ENCODE measurements at places on chromosomes 1 and 21.

- DNase-seq, result no peak
These were observed 311.9 kb downstream of the PCP4 start for GRCh38 chr21:40179166-40179565.

DNA sequence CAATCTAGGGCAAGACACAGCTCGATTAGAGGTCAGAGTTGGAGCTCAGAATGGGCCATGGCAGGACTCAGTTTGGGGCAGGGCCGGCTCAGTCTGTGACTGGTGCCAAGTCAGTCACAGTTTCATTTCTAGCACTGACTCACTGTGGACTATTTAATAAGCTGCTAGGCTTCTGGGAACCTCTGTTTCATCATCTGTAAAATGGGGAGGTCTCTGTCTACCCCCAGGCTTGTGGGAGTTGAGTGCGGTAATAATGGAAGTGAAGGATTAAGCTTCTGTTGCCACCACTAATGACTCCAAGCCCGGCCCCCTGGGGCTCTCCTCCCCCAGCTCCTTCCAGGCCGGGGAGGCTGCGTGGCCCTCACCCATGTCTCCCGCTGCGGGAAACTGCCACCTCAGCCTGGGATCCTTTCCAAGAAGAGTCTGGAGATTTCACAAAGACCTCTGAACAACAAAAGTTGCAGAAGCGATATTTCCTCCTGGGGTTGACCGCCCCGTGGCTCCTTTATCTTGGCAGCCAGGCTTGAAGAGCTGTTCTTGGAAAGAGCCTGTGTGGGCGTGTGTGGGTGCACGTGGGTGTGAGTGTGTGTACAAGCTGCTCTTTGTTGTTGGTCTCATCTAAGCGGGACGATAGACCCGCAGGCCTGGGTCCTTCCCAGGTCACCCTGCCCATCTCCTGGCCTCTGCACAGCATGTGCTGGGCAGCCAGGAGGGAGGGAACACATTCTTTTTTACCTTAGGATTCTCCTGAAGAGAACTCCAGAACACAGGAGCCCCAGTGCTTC, 29.1 kb downstream of the KNCN start:
- DNase-seq, result no peak

GRCh38 chr1:101769520-101769919, 227.2 kb downstream of the OLFM3 start:
- no peak for DNase-seq

- DNase-seq, result no peak
These were observed 220.9 kb downstream of the ATG4C start for GRCh38 chr1:63004868-63005267.

- no peak for DNase-seq
These were observed 20.8 kb upstream of the LEFTY2 start for GRCh38 chr1:225961659-225962439.

GRCh38 chr1:5921671-5922070, 70.6 kb downstream of the NPHP4 start:
- no peak for DNase-seq

DNA sequence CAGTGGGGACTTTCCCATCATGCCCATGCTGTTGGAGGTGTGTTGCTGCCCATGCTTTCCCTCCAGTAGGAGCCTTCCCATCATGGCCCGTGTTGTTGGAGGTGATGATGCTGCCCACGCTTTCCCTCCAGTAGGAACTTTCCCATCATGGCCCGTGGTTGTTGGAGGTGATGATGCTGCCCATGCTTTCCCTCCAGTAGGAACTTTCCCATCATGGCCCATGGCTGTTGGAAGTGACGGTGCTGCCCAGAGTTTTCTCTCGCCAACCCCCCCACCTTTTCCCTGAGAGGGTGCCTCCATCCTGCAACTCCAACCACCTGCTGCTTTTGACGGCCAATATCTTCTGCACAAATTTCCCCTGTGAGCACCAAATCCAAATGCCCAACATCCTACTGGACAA, 205.7 kb downstream of the TOMM20 start:
- DNase-seq, result no peak

DNA sequence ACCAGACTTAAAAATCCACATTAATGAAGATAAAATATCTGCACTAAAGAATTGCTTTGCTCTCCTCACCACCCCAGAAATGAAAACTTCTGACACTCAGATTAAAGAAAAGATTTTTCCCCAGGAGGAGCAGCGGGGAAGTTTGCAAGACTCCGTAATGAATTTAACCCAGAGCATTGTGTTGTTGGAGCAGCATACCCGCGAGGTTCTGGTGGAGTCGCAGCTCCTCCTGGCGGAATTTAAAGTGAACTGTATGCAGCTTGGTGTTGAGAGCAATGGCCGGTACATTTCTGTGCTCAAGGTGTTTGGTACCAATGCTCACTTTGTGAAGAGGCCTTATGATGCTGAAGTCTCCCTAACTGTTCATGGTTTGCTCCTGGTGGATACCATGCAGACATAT, 46.4 kb downstream of the VPS13D start:
- no peak for DNase-seq

DNA sequence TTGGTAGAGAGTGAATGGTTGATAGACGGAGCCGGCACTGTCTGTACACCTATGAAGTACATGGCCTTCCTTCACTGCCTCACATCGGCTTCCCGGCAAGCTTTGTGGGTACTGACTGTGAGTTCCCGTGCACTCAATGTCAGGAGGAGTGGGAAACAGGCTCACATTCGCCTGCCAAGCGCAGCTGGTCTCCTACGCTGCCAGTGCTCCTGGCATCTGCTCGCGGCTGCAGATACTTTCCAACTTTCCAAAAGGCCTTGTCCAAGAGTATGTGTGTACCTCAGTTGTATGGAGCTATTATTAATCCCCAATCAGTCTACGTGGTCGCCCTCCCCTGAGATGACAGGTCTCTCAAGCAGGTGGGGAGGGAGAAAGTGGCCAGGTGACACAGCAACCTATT, 180.8 kb downstream of the ZSCAN20 start:
- DNase-seq, result no peak

DNA sequence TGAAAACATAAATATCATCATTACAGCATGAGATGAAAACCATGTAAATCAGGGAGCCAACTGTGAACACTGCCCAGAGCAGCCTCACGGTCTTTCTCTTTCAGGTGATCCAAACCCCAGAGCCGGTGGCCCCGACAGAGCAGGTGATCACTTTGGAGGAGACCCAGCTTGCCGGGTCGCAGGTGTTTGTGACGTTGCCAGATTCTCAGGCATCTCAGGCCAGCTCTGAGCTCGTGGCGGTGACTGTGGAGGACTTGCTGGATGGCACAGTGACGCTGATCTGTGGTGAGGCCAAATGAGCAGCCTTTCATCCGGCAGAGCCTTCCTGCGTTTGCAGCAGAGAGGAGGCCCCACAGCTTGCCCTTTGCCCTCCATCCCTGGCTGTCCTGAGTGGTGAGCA, 37.2 kb upstream of the EPHA8 start:
- DNase-seq, result no peak

DNA sequence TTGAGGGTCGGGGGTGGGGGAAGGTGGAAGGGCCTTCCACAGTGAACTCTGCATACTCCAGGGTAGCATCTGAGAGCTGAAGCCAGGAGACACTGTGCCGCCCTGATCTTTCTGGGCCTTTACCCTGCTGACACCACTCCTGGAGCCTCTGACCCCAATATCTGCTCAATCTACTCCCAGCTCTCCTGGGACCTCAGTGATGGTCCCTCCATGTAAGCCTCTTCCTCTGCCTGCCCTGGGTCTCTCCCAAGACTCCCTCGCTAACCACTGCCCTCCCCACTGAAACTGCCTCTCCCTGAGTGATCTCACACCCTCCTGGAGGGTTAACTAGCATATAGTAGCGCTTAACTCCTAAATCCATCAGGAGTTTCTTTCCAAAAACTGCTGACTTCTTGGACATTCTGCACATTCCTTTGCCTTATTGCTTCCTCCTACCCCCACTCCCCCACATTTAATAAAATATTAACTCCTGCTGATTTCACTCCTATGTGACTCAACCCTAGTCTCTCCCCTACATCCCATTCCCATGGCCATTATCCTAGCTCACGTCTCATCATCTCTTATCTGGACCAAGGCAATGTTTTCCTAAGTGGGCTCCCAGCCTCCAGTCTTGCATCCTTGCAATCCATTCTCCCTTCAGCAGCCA, 145.6 kb downstream of the HMGB4 start:
- no peak for DNase-seq

DNA sequence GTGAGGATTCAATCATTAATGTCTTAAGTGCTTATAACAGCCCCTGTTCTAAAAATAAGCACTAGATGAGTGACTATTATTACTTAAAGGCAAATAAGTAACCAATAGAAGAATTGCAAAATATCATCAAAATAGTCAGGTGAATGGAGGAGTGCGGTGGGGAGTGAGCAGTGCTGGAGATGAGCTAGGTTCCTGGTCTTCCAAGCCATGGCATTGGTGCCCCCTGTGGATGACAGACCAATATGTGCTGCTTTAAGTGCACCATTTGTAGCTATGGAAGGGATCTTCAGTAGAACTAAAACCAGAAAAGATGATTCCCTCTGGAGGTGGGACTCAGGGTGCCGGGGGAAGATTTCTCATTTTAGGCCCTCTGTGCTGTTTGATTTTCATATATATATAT, 46.1 kb upstream of the SLC30A1 start:
- no peak for DNase-seq

- DNase-seq, result no peak
These were observed 9.7 kb upstream of the DHX9 start for GRCh38 chr1:182829285-182829932.

- no peak for DNase-seq
These were observed 11.5 kb downstream of the ATP1A4 start for GRCh38 chr1:160162931-160163330.

DNA sequence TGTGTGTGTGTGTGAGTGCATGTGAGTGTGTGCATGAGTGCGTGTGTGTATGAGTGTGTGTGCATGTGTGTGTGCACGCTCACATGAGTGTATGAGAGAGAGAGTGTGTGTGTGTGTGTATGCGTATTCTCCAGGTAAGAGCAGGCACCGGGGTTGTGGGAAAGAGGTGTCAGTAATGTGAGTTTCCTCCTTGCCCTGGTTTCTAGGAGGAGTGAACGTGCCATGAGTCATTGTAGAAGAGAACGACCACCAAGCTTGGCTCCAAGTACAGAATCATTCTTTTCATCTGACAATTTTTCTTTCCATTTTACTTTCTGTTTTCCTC, 79.1 kb downstream of the POFUT2 start:
- DNase-seq, result no peak

DNA sequence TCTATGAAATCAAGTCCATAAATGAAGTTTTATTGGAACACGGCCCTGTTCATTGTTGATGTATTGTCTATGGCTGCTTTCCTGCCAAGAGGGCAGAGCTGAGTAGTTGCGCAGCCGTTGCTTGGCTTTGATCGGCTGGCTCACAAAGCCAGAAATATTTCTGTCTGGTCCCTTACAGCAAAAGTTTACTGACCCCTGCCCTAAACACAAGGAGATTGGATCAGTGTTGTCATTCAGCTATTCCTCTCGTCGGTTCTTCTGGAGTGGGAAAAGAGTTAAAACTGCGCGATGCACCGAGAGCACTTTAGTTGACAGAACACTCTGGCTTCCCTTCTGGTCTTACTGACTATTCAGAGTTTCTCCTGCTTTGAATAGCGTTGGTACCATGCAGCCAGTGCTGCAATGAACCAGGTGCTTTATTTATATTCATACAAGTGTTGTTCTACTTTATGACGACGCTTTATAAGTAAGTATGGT, 868 bp downstream of the ZBTB40 start:
- DNase-seq, result no peak

- DNase-seq, result no peak
These were observed 131.4 kb upstream of the COL6A1 start for GRCh38 chr21:45850181-45850580.

DNA sequence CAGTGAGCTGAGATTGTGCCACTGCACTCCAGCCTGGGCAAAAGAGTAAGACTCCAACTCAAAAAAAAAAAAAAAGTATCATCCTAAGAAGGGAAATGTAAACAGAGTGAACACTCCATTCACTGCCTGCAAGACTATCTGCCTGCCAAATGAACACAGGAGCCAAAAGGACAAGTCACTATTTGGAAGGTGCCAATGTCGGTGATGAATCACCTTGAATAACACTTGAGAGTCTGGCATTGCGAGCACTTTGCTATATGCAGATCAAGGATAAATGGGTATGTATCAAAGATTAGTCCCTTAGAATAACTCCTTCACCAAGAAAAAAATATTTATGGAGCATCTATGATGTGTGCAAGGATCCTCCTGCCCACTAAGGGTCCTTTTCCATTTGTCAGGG, 6.6 kb downstream of the UBR4 start:
- no peak for DNase-seq

DNA sequence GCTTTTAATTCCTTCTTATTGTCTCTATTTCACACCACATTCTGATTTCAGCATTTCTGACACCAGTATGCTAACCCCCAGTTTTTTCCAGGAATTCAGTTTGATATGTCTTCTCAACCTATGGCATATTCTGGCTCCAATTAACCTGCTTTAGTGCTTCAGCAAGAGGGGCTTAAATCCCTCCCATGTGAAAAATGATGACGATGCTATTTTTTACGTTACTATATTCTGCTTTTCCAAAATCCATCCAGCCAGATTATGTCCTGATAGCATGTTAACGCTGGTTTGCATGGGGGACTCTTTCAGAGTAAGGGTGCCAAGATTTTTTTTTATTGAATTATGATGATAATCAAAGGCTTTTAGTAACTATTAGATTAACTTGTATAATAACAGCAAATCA, 163.3 kb upstream of the ADAMTS5 start:
- no peak for DNase-seq

DNA sequence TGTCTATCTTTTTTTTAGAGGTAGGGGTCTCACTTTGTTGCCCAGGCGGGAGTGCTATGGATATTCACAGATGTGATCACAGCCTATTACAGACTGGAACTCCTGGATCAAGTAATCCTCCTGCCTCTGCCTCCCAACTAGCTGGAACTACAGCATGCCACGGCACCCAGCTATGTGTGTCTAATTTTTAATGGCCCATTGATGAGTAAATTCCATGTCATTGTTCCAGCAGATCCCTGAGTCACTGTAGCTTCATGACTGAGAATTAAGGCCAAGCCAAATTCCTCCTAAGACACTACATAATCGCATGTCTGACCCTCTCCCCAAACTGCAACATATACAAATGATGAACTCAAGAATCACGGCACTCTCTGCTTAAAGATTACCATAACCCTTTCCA, 84.2 kb upstream of the RGS2 start:
- DNase-seq, result no peak

DNA sequence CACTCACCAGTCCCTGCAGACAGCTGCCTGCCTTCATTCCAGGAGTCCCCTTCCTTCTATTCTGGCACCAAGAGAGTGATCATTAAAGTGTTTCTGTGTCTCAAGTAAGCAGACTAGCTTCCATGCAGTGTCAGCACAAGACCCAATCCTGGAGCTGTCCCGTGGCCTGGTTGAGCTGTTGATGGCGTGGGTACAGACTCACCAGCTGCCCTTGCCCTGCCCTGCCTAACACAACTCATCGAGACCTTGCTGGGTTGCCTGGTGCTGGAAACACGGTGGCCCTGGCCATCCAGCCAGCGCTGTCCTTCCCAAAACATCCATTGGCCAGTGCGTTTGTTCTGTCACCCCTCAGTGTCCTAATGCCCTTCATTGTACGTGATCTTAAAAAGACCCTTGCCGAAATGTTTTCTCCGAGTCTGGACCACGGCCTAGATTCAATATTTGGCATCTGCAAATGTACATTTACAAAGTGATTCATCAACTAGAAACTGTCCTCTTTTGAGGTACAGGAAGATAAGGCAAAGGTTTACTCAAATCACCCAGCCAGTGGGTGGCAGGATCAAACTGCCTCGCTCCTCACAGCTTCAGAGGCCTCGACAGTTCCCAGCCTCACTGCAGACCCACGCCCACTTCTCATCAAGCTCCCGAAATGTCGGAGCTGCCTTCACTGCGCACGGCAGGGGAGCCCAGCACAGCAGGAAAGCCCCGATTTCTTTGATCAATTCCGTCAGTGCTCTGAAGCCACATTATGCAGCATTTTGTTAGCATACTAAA, 494.2 kb downstream of the KIF26B start:
- DNase-seq, result no peak

GRCh38 chr1:85628791-85629531, 48.4 kb downstream of the CCN1 start:
- DNase-seq, result no peak

Measured in activated CD4-positive, CD25-positive, alpha-beta regulatory T cell treated with anti-CD3 and anti-CD28 coated beads, Interleukin-2, amount 50 U/mL, for 16 hours (primary cell).